Muscle of arm (tissue), 14 donors: ENCODE measurements at places on chromosomes 1 and 21.

- DNase-seq = no peak
Observed at GRCh38 chr1:2136386-2137235, 58.0 kb downstream of the FAAP20 start.

- DNase-seq = no peak
Observed at GRCh38 chr1:205028924-205029323, 14.1 kb upstream of the CNTN2 start.

DNA sequence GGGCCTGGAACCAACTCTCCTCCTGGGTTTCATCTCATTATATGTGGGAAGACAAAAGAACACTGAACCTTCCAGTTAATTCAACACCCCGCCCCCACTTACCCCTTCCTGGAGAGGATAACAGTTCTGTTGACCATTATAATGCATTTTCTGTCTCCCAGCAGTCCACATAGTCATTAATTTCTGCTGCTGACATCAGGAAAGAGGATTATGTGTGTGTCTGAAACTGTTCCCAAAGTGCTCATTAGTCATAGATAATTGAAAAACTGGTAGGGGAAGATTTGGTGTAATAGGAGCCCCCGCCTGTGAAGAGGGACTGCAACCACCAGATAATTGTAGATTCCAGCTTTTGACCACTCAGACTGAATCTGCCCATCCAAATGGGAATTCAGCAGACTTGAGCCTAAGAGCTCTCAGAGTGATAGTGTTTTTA, 208.7 kb downstream of the FGGY start:
- no peak for DNase-seq

- DNase-seq = no peak
Observed at GRCh38 chr1:32774950-32775634, 42.1 kb downstream of the YARS1 start.

- DNase-seq = no peak
Observed at GRCh38 chr21:42234041-42234440, 15.1 kb downstream of the ABCG1 start.

- DNase-seq = no peak
Observed at GRCh38 chr1:28535180-28535579, 17.7 kb upstream of the TRNAU1AP start.

- no peak for DNase-seq
Observed at GRCh38 chr1:185964946-185965345, 230.8 kb downstream of the HMCN1 start.

GRCh38 chr1:2255420-2256369, 27.6 kb downstream of the SKI start:
- DNase-seq = no peak

GRCh38 chr1:6037338-6037762, 8.3 kb upstream of the KCNAB2 start:
- no peak for DNase-seq

DNA sequence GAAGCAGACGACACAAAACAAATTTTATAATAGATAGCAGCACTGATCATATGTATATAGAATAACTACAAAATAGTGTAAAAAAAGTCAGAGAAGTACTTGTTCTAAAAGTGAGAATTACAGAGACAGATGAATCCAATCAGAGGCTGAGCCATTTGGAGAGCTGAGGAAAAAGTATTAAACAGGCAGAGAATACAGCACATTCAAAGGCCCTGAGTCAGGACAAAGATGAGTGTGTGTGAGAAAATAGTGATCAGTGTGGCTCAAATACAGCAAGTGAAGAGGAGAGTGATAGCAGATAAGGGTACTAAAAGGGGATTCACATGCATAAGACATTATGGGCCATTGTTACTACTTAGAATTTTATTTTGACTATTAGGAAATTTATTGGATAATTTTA, 430.6 kb upstream of the BRINP3 start:
- no peak for DNase-seq

- peak; percentile 80 for DNase-seq
Observed at GRCh38 chr1:212667223-212668139, 32.2 kb downstream of the BATF3 start.

- no peak for DNase-seq
Observed at GRCh38 chr1:204085876-204086275, 13.0 kb downstream of the SOX13 start.

GRCh38 chr1:58251430-58252073, 295.0 kb downstream of the OMA1 start:
- DNase-seq = no peak

GRCh38 chr1:174786760-174787159, 213.0 kb upstream of the CACYBP start:
- DNase-seq = no peak

GRCh38 chr21:32144851-32145250, 134.0 kb downstream of the MIS18A start:
- DNase-seq = no peak

DNA sequence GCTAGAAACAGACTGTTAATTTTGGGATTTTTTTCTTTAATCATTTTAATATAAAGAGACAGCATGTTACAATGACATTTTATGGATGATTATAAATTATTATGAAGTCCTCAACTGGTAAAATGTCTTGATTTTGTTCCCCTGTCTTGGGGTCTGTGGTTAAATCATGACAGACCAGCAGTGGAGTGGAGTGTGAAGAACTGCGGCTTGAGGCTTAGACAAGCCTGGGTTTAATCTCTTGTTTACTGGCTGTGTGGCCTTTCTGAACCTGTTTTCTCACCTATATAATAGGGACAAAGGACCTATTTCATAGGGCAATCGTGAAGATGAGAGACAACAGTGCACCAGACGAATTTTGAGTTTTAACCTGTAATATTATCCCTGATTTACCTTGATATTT, 1.8 kb upstream of the UMODL1 start:
- no peak for DNase-seq

DNA sequence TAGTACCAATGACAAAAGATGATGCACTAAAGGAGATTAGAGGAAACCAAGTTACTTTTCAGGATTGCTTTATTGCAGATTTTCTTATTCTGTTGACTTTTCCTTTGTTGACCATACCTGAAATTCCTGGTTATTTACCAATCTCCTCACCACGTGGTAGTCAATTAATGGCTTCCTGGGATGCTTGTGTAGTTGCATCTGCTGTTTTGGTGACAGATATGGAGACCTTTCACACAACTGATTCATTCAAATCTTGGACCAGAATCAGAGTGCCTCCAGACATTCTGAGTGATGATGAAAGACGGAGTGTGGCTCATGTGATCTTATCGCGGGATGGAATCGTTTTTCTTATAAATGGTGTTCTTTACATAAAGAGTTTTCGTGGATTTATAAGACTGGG, 91.3 kb downstream of the CATSPERE start:
- no peak for DNase-seq

DNA sequence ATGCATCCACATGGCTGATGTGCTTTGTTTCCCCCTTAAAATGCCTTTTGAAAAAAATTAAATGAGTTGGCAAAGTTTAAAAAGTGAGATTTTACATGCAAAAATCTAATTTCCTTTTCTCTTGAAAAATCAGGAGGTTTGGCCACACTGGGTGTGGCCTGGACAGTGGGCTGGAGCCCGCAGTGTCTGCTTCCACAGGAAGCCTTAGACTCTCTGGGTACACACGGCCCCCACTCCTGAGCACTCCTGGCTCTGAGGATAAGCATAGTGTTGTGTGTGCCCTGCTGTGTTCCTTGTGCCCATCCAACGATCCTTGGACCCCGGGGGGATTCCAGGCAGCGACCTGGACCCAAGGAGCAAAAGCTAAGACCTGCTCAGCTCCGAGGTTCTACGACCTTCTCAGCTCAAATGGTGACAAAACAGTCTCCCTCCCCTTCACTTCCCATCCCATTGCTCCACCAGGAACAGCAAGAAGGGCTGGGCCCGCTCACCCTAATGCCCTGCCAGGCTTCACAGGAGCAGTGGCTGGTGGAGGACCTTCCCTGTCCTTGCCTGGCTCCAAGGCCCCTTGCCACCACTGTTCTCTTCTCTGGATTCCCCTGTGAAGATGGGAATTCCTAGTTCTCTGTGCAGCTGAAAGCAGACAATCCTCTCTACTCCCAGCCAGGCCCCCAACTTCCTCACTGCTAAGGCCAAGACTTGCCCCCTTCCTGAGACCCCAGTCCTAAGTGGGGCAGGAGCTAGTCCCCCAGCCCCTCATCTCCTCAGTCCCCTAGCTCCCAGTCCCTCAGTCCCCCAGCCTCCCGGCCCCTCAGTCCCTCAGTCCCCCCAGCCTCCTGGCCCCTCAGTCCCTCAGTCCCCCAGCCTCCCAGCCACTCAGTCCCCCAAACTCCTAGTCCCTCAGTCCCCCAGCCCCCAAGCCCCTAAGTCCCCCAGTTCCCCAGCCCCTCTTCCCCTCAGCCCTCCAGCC, 395.8 kb downstream of the PTPRU start:
- DNase-seq = no peak

DNA sequence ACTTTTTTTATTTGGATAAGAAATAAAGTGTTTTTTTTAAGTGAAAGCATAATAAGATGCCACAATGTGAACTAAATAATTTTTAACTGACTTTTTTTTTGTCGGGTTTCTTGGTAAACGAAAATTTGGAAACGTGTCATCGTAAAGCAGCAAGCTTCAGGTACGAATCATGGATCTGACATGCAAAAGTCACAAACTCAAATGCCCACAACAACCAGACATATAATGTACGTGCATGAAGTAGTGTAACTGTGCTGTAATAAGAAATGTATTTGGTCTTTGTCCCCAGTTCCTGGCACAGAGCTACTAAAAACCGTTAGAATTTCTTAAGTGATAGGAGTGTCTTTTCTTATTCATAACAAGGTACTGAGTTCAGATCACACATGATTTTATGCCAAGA, 44.3 kb upstream of the LRRC7 start:
- DNase-seq = no peak

DNA sequence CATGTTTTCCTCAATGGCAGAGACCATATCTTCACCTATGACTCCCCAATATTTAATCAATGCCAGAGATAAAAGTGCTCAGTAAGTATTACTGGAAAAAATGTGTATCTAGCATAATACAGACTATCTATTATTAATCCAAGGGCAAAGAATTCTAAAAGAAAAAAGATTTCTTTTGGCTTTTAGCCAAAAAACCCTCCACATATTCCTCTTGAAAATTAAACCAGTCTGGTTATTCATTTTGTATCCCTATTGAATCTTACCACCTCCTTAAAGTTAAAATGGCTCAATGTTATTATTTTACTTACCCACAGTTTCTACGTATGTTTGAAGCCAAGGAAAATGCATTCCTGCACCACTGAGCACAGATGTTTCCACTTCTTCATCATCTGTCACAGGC, 1.6 kb downstream of the TAF1A start:
- no peak for DNase-seq

DNA sequence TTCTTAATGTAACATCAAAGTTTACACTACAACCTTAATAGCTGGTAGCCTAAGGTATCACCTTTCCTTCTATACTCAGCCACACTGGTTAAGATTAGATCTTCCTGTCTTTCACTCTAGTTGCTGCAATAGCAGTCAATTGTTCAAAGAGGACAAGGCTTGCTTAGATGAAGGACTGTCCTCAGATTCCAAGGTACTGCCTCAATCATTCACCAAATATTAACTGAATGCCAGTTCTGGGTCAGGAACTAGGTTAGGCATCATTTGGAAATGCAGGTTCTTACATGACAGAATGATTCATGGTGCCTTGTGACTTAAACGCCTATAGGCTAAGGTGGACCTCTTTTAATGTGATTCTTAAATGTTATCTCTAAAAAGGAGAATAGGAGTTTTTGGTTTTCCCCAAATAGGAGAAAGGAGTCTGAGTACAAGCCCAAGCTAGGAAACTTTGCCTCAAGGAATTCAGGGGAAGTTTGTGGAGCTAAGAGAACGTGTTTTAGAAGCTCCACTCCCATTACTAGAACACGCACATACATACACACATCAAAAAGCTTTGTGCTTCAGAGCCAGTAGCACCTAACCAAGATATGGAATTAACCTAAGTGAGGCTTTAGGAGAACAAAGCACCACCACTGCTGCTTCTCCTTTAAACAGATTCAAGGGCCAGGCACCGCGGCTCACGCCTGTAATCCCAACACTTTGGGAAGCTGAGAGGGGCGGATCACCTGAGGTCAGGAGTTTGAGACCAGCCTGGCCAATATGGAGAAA, 8.5 kb upstream of the WDR47 start:
- no peak for DNase-seq

DNA sequence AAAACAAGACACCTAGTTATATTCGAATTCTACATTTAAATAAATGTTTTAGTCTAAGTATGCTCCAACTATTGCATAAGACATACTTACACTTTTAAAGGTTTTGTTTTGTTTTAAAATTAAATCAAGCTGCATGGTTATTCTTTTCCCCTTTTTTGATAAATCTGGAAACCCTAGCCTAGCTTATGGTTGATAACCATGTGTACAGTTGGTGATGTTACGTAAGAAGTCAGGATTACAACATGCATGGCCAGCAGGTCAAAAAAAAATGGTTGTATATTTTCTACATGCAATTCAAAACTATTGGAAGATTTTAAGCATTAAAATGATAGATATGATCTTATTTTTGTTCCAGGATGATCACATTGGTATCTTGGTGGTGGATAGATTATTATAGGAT, 1600.6 kb downstream of the PLA2G4A start:
- DNase-seq = no peak

GRCh38 chr1:209628618-209629299, 23.5 kb downstream of the LAMB3 start:
- no peak for DNase-seq

DNA sequence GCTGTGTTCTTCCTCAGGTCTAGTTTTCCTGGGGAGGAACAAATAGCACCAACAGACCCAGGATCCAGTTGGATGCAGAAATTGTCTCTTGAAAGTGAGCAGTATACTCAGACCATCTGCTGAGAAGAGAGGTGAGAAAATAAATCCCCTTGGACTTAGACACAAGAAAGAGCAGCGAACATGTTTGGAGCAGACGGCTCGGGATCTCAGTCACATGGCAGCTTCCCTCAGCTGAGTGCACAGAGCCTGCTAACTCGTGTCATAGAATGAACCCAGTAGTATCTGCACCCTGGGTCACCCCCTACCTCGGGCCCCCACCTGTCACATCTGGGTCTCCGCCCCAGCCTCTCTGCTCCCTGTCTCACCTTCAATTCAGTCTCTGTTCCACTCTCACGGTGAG, 115.6 kb downstream of the CCDC185 start:
- DNase-seq = no peak

DNA sequence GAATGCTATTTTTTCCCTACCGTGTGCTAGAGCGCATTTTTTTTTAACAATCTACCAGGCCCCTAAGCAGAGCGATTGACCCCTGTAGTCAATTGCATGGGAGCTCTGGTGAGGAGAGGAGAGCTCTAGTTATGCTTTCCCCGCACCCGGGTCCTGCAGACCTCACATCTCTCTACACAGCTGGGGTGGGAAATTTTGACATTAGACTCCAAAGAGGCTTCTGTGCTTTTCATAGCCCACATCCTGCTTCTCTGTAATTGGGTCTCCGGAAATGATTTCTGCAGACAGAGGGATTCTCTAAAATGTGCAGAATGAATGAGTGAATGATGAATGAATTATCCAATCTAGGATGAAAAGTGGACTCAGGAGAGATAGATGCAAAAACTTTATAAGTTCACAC, 41.5 kb upstream of the DUSP10 start:
- DNase-seq = no peak
